ENCODE measurements at places on chromosomes 11 and 22.

- peak; percentile 24 for DNase-seq
These were observed 4.1 kb upstream of the PLAAT2 start for GRCh38 chr11:63567044-63567840.

GRCh38 chr11:134758342-134758931, 346.4 kb upstream of the B3GAT1 start:
- DNase-seq: no peak

- DNase-seq: no peak
These were observed 65.1 kb downstream of the SCUBE1 start for GRCh38 chr22:43277987-43278601.

- no peak for DNase-seq
These were observed 57.0 kb downstream of the PHF21A start for GRCh38 chr11:46064221-46064620.

GRCh38 chr11:116409238-116409637, 363.5 kb downstream of the BUD13 start:
- DNase-seq: no peak

DNA sequence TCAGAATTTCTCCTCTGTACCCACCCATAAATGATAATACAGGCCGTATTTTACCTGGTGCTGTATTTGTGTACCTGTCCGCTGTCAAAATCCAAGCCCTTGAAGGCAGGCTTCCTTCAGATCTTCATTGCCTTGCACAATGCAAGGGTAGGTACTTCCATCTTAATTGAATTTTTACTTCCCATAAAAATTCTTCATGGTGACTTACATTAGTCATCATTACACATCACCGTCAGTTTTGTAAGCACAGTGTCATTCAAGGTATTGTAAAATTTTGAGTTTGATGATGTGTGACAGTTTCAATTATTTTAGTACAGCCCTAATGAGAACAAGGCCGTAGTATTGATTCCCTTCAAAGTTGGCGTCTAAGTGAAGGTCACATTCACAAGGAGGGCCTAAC, 770 bp upstream of the TSG101 start:
- no peak for DNase-seq

DNA sequence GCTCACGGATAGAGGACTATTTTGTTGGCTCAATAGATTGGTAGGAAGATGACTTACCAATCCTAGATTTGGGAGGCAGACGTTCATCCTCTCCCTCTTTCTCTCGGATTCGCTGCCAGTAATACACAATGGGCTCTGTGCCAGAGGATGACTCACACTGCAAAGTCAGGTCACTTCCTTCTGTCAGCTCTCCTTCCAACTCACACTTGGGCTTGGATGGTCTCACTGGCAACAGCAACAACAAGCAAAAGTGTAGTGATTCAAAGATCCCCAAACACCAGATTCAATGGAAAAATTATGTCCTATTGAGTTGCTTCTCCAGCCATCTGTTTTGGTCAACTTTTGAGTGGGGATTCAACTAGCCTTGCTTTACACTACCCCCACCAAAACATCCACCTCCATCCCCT, 21.7 kb upstream of the HSPA8 start:
- DNase-seq: peak; percentile 40

- no peak for DNase-seq
These were observed 85.2 kb downstream of the PPP6R3 start for GRCh38 chr11:68545796-68546195.

DNA sequence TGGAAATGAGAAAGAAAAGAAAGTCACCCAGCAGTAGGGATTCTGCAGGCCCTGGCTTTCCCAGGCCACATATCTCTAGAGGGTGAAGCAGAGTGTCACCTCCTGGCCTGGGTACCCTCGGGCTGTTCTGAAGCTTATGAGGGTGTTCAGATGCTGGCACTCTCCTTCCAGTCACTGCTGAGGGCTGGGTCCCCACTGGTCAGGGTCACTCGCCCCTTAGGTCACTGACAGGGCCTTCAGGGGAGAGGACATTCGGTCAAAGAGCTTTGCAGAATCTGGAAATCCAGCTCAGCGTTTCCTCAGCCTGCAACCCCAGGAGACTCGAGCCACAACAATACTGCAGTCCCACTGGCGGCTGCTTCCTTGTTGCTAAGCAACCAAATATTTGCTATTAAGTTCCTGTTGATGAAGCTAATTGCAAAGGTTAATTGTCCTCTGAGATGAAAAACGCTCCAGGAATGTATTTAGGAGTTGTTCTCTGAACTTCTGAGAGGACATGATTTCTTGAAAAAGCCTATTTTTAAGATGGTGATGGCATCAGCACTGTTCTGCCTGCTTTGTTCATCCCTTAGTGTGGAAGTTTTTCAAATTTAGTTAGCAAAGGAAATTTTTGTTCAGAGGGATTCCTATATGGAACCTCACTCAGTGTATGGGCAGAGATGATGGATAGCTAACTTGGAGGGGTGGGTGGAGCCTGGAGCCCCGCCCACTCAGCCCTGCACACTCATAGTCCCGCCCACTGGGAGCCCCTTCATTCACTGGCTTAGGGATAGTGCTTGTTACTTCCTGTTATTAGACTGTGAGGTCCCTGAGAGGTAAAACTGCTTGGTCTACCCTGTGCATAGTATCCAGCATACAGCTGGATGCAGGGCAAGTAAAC, 109.2 kb downstream of the CSNK2A3 start:
- no peak for DNase-seq

DNA sequence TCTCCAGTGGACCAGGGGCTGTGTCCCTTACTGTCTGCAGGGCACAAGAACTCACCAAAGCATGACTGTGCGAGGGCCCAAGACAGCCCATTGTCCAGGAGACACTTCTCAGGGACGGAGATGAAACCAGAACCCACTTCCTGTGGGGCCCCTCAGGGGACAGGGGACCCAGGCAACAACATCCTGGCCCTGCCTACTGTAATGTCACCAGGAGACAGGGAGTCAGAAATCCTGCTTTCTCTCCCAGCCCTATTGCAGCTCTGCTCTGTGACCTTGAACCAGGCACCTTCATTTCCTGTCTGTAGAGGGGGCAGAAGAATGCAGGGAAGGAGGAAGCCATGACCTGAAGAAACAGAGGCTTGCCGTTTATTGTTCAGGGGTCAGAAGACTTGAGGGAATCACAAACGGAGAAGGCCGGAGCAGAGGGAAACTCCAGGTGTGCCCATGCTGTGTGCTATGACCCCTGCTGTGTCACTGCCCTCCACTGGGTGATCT, 98.0 kb downstream of the NAT10 start:
- DNase-seq: no peak

DNA sequence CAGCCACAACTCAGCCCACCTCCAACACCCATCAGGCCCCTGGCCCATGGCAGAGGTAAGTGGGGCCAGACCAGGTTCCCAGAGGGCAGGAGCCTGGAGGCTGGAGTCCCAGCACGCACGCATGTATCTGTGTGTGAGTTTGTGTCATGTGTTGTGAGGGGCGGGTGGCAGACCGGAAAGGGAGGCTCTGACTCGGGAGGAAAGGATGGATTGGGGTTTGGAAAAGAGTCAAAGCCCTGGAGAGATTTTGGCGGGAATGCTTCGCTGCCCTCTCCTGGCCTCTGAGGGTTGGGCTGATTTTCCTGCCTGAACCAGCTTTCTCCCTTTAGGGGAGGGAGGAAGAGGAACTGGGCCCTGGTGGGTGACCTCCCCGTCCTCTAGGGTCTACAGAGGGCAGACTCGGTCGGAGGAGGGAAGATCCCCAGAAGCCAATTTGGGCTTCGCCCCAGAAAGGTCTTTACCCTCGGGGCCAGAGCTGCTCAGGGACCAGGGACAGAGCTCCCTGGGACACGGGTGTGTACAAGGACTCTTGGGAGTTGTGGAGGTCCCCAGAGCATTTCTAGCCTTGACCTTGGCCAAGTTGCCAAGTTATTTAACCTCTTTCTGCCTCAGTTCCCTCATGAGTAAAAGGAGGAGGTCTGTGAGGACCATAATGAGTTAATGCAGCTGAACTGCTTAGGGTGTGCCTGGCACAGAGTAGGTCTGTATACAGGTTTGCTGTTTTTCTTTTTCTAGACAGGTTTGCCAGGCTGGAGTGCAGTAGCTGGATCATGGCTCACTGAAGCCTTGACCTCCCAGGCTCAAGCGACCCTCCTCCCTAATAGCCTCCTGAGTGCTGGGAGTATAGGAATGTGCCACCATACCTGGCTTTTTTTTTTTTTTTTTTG, 6.9 kb downstream of the C11orf68 start:
- DNase-seq: no peak

- DNase-seq: no peak
These were observed 235.0 kb downstream of the MIAT start for GRCh38 chr22:26892166-26893041.

DNA sequence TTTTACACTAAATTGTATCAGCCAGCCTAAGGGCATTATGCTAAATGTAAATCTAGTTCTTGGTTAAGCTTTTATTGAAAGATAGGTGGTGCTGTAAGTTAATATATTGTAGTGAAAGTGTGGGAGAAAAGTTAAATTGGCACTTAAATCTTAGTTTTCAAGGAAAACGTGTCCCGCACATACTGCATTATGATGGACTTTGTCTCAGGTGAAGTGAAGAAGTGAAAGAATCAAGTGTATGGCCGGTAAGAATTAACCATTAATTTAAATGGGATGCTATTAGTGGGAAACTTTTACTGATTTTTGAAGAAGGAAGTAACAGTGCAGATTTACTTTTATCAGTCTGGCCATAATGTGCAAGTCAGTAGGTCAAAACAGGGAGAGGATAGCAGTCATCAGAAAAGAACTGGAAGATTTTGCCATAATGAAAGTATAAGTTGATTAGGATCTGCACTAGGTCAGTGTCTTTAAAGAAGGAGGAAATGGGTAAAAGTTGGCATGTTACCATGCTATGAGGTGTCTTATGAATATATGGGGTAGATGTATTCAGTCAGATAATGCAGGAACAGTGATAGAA, 81.6 kb downstream of the PDHX start:
- no peak for DNase-seq

DNA sequence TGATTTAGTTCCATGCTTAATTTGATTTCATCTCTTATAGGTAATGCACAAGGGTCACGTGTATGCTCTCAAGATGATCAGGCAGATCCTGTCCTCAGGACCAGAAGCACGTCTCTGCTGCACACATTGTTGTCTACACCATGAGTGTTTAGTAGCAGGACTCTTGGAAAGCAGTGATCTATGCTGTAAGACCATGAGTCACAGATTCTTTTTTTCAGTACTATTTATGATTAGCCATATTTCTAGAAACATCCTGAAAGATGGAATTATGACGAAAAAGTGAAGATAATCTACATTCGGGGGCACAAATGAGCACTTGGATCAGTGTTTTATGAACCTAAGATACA, 29.6 kb downstream of the ZBED4 start:
- no peak for DNase-seq

DNA sequence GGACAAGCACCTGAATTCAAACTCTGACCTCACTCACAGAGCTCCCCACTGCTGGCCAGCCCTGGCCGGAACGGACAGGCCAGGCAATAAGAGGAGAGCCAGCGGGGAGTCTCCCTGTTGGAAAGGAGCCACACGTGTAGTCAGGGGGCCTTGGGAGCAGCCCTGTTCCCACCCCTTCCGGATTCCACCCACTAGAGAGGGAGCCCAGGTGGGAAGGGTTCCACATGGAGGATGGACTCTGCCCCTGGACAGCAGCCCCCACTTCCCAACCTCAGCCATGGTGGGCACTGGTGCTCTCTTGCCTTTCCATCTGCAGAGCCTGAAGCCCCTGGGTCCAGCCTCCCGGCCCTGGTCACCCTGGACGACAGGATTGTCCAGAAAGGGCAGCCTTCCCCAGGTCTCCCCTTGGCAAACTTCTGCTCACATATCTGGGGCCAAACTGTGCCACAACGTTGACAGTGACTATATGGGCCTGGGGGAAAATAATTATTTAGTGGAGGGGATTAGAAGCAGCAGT, 7.5 kb upstream of the APOBEC3A start:
- DNase-seq: no peak

DNA sequence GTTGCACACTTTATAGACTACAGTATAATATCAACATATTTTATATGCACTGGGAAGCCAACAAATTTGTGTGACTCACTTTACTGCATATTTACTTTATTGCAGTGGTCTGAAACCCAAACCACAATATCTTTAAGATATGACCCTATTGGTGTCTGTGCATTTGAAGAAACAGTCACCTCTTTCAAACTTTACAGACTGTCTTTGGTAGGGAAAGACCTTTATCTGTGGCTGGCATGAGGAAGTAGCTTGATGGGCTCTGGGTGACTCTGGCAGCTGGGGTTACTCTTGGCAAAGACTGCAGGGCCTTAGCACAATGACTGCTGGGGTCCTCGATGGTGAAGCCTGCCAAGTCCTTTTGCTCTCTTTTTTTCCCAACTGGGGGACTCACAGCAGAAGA, 21.3 kb upstream of the ABTB2 start:
- no peak for DNase-seq

GRCh38 chr22:23496445-23496833, 83.7 kb downstream of the IGLL1 start:
- DNase-seq: no peak
